Stimulated activated effector memory CD8-positive, alpha-beta T cell treated with anti-CD3 and anti-CD28 coated beads, Interleukin-12 subunit alpha, Interleukin-12 subunit beta, amount 100 ng/mL, for 72 hours (primary cell): ENCODE measurements at places on chromosomes 2 and 18.
A peak's percentile ranks its signal among the peaks of the same experiment; 100 is the strongest.

GRCh38 chr2:143284087-143284675 is 155.0 kb downstream of the ARHGAP15 start:
- DNase-seq = no peak

DNA sequence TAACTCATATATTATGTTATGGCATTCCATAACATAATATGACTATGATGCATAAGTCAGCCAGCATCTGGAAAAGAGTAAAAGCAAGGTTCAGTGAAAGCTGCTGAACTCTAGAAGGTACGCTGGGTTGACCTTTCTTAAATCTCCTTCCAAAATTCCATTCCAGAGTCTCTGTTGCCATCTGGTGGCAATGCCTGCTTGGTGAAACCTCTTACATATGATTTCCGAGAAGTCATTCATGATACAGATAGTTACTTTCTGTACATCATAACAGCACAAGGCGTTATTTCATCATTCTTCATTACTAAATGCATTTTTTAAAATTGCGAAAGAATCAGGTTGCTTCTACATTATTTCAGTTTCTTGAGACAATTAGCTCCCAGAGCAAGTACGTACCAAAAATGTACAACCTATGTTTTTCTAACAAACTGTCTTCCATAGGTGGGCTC is 7.0 kb upstream of the EPG5 start:
- DNase-seq = peak; percentile 40

- DNase-seq = no peak
These were observed 27.6 kb downstream of the CIB4 start for GRCh38 chr2:26613241-26614215.

DNA sequence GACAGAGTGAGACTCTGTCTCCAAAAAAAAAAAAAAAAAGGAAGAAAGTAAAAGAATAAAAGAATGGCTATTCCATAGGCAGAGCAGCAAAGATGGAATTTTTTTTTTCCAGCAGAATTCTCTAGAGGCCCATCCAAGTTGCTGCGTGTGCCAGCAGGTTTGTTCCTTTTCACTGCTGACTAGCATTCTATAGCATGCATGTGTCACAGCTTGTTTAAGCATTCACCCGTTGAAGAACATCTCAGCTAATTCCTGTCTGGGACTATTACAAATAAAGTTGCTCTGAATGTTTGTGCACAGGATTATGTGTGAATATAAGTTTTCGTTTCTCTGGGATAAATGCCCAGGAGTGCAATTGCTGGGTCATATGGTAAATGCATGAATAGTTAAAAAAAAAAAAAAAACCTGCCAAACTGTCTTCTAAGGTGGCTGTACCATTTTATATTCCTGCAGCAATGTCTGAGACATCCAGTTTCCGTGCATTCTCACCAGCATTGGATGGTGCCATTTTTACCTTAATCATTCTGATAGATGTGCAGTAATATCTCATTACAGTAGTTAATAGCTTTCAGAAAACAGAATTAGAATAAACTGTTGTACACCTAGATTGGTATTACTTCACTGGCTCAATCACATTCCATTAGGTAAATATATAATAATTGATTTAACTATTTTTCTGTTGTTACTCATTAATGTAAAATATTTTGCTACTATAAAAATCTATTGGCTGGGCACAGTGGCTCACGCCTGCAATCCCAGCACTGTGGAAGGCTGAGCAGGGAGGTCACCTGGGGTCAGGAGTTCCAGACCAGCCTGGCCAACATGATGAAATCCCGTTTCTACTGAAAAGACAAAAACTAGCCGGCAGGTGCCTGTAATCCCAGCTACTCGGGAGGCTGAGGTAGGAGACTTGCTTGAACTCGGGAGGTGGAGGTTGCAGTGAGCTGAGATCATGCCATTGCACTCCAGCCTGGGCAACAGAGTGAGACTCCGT is 47.5 kb upstream of the ASAP2 start:
- no peak for DNase-seq

- DNase-seq = no peak
These were observed 22.4 kb downstream of the TMEM200C start for GRCh38 chr18:5872886-5873285.

GRCh38 chr2:217706095-217706494 is 296.7 kb downstream of the TNS1 start:
- DNase-seq = no peak

DNA sequence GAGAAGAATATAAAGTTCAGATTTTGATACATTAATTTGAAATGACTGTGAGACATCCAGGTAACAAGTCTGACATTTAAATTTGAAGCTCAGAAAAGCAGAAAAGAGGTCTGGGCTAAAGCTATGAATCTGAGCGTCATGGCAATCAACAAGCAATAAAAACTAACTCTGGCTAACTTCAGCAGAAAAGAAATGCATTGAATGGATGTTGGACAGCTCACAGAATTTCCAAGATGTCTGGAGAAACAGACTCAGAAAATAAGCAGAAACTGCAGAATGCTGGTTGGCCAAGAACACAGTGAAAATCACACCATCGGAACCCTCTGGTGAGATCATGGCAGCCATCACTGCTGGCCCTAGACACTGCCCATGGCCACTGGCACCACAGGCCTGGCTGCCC is 366.6 kb downstream of the METTL4 start:
- DNase-seq = no peak

DNA sequence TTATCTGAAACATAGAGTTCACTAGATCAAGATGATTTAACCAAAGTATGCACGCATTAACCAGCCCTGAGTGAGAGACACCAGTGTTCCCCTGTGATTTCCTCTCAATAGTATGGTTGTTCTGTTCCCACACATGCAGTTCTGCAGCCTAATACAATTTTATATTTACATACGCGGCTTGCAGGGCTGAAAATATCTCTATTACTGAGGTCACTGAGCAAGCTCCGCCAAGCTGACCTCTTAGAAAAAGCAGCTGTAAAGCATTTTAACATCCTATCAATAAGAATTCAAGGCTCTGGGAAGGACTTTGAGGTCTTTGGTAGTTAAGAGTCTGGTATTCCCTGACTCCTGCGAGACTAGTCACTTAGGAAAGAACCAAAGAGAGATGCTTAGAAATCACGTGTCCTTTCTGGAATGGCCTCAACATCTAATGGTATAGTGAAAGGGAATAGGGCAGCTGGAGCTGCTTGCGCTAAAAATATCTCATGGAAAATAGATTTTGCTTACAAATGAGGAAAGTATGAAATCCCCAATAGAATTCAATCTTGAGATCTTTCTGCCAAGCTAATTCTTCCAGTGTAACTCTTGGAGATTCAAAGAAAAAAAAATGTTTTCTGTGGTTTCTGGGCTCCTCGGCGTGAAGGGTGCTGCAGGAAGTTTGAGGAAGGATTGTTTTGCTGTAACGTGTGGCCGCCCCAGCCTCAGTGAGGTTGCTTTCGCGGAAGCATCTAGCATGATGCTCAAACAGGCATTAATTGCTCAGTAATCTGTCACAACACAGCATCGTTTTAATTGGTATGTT is 59.2 kb downstream of the DOCK10 start:
- DNase-seq = no peak
